Stimulated activated naive CD8-positive, alpha-beta T cell treated with anti-CD3 and anti-CD28 coated beads, Interleukin-15, Interleukin-2, amounts not matched to agents 100 U/mL and 50 U/mL, for 24 hours (primary cell): ENCODE measurements at places on chromosomes 7 and 10.
A peak's percentile ranks its signal among the peaks of the same experiment; 100 is the strongest.

- DNase-seq, result no peak
Measured at GRCh38 chr7:133934977-133935330, 192.2 kb upstream of the LRGUK start.

DNA sequence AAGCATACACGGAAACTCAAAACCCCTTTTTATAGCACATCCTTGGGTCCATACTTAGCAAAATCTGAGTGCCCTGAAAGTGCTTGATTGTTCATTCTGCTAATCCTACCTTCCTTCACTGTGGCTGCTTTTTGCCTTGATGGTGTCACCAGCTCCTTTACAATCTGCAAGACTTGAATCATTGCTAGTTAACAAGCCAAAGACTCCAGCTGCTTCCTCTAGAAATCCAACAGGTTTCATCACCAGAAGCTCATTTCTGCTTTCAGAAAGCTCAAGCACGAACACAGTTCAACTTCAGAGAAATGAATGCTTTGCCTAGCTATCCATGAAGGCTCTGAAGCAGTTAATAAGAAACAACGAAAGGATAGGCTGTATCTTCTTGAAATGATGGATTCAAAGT, 38.0 kb downstream of the USP6NL start:
- no peak for DNase-seq

DNA sequence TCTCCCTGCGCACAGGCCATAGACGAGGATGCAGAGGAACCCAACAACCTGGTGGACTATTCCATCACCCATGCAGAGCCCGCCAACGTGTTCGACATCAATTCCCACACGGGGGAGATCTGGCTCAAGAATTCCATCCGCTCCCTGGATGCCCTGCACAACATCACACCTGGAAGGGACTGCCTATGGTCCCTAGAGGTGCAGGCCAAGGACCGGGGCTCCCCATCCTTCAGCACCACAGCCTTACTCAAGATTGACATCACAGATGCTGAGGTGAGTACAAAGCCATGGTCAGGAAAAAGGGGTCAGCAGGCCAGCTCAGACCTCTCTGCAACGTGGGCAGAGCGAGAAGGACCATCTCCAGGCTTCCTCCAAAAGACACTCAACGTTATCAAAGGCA, 12.3 kb downstream of the LRIT2 start:
- DNase-seq, result no peak

- no peak for DNase-seq
Measured at GRCh38 chr7:81402227-81402626, 367.6 kb downstream of the HGF start.

- DNase-seq, result no peak
Measured at GRCh38 chr7:34036051-34036920, 130.9 kb downstream of the BMPER start.

DNA sequence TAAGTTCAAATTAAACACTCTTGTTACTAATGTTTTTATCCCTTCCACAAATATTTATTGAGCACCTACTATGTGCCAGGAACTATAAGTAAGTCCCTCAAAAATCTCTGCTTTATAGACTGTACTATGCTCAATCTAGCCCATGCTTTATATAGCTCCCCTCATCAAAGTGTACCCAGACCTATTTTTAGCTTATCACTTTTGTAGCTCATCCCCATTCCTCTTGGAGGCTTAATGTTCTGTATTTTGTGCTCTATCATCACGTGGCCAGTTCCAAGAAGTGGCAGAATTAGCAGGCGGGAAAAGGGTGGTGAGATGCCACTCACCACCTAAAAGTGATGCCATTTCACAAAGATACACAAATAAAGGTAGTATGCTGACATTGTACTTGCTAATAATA, 138.1 kb upstream of the BET1 start:
- DNase-seq, result no peak

DNA sequence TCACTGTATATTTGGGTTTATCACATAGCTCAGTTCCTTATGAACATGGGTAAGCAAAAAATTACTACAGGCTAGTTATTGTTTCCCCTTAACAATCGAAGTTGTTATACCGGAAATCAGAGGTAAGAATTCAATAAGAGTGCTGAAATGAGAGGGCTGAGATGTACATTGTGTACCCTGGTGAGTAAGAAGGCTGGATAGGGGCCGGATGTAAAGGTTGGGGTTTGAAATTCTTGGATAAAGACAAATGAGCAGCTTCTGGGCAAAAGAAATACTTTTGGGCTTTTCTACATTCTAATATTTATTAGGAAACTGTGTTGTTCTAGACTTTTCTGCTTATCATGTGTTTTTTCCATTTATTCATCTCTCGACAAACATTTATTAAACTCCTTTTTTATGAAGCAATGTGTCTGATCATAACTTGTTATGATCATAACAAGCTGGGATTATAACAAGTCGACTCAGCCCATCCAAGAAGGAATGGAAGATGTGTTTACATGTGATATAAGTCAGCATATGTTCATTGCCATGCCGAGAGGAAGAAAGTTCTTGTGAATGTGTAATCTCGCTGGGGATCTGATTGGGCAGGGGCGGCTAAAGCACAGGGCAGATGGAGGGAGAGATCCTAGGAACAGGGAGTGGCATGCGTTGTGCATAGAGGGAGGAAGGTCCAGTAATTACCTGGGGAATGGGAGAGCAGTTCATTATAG, 155.3 kb downstream of the PLXDC2 start:
- DNase-seq, result no peak

DNA sequence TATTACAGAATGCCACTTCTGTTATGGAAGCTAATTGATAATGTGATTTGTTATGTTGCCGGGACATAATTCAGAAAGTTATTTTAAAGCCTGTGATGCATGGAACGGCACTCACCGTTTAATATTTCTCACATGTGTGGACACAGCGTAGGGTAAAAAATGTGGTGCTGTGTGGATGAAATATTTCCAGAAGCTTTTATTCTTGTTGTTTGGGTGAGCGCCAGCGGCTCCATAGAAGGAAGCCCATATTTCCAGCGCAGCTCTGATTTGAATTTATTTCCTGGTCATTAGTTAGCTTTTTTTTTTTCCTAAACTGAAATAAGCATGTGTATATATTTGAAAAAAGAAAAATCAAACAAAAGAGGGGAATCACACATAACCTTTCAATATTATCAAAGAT, 20.2 kb upstream of the NKX6-2 start:
- DNase-seq, result no peak

DNA sequence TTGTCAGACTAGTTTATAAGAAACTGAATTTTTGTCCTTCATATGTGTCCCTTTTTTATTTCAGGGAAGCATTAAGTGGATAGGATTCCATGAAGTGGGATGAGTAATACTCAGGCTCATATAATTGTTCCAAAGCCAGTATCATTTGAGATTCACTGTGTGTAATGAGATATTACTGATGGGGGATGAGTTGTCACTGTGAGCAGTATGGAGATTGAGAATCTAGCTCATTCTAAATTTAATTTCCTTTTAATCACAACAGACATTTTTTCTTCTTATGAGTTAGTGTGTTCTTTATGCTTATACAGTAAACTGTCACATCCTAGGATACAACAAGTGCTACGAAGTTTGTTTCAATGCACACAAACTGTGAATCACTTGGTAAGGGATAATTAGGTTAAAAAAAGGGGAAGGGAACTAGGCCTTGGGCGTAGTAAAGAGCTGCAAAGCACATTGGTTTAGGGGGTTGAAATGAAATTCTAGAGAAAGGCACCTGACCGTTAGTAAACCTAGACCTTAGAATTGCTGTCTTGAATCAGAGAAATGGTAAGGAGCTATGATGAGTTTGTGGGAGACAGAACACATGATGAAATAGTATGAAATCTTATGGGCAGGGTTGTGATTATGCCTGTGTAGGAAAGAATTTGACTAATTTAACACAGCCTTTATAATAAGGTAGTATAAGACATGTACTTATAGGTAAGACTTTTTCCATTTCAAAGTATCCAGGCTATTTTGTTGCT, 153.4 kb downstream of the MLLT10 start:
- DNase-seq, result no peak

- DNase-seq, result no peak
Measured at GRCh38 chr7:69564454-69565417, 33.5 kb upstream of the AUTS2 start.

GRCh38 chr10:44958196-44958897, 1.3 kb upstream of the RASSF4 start:
- no peak for DNase-seq

DNA sequence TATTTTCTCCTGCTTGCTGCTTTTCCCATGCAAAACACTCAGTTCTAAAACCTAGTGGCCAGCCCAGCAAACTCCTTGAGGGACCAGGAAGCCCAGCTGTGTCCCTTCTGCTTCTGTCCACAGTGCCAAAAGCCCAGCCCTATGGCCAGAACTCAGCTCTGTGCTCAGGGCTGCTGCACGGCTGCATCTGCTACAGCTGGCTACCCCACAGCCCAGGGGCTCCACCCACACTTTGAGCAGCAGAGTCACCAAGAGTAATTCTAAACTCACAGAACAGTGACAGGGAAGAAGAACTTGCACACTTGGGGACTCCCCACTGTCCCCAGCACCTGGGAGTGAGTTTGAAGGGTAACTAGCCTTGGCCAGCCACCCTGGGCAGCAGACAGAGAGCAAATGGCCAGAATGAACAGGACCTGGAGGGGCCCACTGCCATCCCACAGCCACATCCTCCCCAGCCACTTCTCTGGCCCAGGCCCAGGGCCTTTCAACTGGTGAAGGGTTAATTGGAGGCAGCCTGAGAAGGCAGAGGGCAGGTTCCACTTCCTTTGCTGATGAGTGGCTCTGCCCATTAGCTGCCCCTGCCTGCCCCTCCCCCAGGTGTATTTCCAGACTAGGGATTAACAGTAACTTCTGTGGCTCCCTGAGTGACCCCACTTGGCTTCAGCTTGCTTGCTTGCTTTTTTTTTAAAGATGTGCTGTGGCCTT, 28.1 kb upstream of the TRIM8 start:
- no peak for DNase-seq

DNA sequence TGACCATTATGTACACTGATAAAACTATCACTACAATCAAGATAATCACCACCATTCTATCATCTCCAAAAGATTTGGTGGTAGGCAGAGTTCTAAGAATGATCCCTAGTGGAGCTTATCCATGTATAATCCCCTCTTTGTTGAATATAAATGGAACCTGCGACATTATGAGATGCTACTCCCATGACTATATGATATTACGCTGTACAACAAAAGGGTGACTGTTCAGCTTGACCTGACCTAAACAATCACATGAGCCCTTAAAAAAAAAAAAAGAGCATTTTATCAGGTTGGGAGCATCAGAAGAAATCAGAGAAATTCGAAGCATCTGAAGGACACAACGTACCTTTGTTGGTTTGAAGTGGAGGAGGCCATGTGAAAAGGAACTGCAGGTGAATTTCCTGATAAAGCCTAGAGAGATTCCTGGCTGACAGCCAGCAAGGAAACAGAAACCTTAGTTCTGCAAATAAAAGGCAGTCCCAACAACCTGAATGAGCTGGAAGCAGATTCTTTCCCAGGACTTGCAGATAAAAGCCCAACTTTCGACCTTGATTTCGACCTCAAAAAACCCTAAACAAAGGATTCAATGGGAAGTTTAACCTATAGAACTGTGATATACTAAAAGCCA, 270.7 kb downstream of the ADRA2A start:
- no peak for DNase-seq

GRCh38 chr7:97845622-97846203, 26.5 kb downstream of the ASNS start:
- no peak for DNase-seq

- no peak for DNase-seq
Measured at GRCh38 chr7:80785276-80785675, 133.6 kb downstream of the SEMA3C start.

GRCh38 chr7:105521027-105521716, 899 bp downstream of the PUS7 start:
- peak; percentile 57 for DNase-seq

- no peak for DNase-seq
Measured at GRCh38 chr7:122597277-122597676, 101.6 kb downstream of the RNF133 start.

- DNase-seq, result no peak
Measured at GRCh38 chr7:128911423-128912031, 1.0 kb upstream of the KCP start.

DNA sequence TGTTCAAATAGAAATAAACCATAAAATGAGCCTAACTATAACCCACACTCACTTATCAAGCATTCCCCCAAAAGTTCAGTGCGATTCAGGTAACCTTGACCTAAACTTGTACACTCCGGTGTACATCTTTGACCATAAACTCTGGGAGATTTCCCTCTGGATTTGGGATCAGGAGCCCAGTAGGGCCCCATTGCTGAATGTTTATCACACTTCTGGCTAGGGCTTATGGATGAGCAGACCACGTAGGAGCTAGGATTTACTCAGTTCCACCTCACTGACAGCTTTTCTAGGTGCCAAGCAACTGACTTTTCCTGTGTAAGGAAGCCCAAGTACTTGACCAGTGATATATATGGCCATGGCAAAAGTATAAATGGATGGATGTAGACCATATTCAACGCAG, 113.7 kb downstream of the SVOPL start:
- no peak for DNase-seq

GRCh38 chr7:98284335-98285036, 3.0 kb downstream of the BRI3 start:
- no peak for DNase-seq

GRCh38 chr7:71665716-71666115, 533.8 kb downstream of the GALNT17 start:
- no peak for DNase-seq

GRCh38 chr10:61684894-61685507, 22.3 kb downstream of the CABCOCO1 start:
- DNase-seq, result no peak

GRCh38 chr7:137001041-137001440, 132.6 kb downstream of the CHRM2 start:
- DNase-seq, result no peak

GRCh38 chr10:32002531-32002930, 53.7 kb downstream of the KIF5B start:
- no peak for DNase-seq

- no peak for DNase-seq
Measured at GRCh38 chr10:78626471-78626870, 442.3 kb upstream of the ZMIZ1 start.

DNA sequence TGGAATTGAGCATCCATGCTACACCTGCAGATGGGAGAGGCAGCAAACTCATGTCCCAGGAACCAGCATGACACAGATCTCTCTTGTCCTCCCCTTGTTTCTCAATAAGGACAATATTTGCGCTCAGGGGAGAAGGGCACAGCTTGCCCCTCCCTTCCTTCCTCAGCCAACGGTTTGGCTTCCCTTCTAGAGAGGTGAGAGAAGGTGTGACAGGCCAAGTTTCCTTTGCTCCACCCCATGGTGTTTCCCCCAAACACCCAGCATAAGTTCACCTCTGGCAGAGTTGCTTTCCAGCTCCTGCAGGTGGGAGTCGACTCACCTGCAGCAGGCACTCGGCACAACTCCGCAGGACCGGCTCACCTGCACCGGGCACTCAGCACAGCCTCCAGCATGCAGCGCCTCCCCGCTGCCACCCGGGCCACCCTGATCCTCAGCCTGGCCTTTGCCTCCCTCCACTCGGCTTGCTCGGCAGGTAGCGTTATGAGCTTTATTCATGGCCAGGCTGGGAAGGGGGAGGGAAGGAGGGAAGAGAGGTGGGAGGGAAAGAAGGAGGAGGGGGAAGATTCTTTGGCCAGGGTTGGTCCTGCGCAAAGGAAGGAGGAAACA, at the start of the genes ATP6V0A4 and TMEM213:
Gene ATP6V0A4, minus strand, starts transcription at position 482 of the 606 bp plus-strand sequence. CDS start 26,949 bp downstream, outside the sequence.
Gene TMEM213, plus strand, starts transcription at position 280 of the 606 bp plus-strand sequence. Its CDS starts 111 bp downstream, at position 391.
- DNase-seq, result no peak

- no peak for DNase-seq
Measured at GRCh38 chr10:7003831-7004395, 406.9 kb downstream of the SFMBT2 start.
